ENCODE measurements at places on chromosomes 11 and 22.

DNA sequence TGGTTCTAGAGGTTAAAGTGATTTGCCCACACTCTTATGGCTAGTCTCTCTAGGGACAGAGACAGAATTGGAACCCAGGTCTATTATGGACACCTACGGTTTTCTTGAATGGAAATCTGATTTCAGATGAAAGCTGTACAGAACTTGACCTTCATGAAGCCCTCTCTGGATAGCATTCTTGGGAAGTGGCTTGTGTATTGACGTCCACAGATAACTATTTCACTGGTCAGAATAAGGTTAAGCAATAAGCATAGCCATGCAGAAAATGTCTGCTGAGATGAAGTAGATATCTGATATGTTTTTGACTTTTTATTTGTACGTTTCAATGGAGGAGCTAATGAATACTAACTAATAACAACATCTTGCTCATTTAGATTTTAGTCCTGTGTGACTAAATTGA, 1.1 kb downstream of the TLCD5 start:
- no peak for DNase-seq

GRCh38 chr11:57303990-57304579, 20.7 kb downstream of the TNKS1BP1 start:
- DNase-seq, result no peak

GRCh38 chr11:114880442-114880841, 202.1 kb downstream of the NXPE2 start:
- no peak for DNase-seq

GRCh38 chr11:92222701-92223100, 1.9 kb upstream of the FAT3 start:
- no peak for DNase-seq

- DNase-seq, result no peak
These were observed 37.1 kb downstream of the ZNF202 start for GRCh38 chr11:123704341-123704740.

DNA sequence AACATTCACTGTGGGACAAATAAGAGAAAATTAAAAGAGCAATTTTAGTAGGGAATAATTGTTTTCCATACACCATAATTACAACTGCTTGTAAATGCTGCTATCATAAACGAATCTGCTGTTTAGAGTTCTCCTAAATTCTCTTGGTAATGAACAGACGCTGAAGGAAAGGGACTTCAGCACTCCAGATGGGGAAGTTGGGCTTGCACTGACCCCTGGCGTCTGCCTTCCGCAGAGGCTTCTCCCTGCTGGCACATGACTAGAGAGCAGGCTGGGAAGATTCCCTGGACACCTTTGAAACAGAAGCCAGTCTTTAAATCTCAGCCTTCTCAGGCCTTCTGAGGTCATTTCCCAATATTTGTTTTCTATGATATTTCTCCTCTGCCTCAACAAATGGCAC, 84.1 kb downstream of the NXPE2 start:
- DNase-seq, result no peak

DNA sequence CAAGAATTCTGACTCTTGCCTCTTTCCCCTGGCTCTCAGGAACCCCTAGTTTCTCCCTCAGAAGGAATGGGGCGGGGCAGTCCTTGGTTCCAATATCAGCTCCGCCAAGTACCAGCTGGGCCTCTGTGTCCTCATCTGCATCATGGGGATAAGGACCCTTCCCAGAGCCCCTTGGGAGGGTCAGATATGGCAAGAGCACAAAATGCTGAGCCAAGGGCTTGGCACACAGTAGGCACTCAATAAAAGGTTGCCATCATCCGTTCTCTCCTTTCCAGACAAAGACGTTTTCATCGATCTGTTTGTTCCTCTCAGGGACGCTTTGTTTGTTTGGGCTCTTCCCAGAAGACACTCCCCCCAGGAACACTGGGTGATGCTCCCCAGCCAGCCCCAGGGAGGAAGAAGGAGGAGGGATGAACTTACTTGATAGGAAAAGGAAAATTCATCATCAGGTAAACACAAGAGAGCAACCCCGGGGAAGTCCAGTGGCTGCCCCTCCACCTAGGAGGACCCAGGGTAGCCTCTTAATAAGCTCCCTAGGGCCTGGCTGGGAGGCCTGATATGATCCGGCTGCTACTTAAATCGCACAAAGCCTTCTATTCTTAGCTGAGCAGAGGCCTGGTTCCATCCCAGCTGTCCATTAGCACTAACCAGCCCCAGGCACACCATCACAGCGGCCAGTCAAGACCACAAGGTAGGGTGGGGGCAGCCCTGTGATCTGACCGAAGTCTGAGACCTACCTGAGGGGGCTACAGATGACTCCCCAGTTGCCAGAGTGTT, 19.6 kb downstream of the GDPD5 start:
- DNase-seq, result no peak

DNA sequence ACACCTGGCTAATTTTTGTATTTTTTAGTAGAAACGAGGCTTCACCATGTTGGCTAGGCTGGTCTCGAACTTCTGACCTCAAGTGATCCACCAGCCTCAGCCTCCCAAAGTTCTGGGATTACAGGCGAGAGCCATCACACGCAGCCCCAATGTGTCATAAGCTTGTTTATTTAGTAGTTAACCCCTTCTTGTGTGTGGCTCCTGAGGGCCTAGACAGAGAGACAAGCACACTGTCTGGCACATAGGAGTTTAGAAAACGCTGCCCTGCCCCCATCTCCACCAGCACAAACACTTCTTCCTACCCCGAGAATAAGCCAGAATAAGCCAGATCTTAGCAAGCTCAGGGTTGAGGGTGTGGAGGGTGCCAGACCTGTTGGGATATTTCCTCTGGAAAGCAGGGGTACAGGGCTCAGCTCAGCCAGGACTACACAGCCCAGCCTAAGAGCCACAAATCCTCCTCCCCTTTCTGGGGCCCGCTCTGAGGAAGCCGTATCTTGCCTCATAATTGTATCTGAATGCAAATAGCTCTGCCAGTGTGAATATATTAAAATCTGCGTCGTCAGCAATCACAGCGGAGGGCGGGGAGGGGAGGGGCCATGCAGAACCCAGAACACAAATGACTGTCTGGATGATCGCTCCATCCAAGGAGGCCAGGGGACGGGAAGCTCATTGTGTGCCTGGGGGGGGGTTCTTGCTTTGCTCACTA, 247.3 kb downstream of the MN1 start:
- no peak for DNase-seq

DNA sequence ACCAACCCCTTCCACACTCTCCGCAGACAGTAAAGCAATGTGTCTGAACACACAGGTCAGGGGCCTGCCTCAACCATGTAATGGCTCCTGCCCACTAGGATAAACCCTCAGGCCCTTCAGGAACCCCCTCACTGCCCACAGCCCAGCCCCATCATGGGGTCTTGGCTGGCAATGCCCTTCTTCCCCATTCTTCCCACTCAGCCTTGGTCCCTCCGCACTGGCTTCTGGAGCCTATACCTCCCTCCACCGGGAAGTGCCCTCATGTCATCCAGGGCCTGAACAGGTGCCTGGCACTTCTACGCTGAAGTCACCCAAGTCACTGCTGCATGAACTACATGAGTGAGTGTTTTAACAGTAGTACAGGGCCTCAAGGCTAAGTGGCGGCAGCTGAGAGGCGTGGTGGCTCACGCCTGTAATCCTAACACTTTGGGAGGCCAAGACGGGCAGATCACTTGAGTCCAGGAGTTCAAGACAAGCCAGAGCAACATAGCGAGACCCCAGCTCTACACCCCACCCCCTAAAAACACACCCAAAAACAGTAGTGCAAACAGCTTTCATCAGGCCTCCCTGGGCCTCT, 74.8 kb upstream of the PITPNB start:
- no peak for DNase-seq

GRCh38 chr22:23074451-23074850, 4.1 kb downstream of the GNAZ start:
- DNase-seq, result no peak

DNA sequence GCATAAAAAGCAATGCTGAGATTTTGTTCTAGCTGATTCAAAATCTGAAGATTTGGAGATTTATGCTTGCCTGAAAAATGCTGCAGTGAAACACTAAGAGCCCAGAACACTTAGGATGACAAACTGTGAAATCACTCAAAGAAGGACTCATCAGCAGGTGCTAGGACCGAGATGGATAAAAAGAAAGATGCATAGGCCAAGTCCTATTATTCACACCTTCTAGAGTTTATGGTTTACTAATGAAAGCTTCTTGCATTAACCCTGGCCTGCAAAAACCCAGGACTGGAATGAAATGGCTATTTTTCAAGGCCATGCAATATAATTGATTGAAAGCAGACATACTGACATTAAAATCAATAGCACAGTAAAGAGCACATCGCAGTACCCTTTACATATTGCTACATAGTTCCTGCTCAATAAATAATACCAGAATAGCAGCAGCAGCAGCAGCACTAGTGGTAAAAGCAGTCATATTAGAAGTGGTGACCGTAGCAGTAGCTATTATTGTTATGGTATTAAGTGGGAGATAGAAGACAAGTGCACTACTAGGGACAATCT, 161.7 kb downstream of the RAB38 start:
- no peak for DNase-seq

DNA sequence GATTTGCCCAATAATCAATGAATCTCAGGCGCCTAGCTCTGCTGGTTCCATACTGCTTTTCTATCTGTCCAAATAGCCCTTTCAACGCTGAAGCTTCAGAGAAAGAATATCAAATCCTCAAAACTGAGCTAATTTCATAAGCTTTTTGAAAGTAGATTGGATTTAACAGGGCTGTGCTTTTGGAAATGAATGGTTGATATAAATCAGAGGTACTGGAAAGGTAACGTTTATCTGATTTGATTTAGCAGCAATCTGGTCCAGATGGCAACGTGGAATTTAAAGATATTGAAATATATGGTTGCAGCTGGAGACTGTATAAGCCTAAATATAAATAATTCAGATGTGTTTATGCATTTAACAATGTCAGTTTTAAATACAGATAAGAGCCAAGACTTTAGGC, 229.5 kb upstream of the MPPED2 start:
- DNase-seq, result no peak

DNA sequence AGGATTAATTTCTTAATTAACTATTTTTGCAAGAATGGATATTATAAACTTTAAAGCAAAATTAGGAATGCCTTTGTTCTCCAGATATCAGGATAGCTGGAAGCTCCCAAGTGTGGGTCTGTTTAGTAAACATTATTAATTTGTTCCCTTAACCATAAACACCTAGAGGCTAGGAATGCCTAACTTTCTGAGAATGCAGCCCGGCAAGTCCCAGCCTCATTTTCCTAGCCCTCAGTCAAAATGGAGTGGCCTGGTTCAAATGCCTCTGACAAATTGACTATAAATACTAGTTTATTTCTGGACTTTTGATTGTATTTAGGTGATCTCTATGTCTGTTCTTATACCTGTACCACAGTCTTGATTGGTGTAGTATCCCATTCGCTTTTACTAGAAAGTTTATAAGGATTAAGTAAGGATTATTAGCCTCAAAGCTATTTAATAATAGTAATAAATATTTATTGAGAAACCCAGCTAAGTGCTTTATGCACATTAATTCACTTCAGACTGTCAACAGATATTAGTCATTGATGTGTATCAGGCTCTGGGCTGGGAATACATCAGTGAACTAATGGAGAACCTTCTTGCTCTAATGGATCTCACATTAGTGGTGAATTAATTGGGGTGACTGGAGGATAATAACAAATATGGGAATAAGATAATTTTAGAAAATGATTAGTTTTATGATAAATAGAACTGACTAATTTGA, 25.8 kb downstream of the PPME1 start:
- no peak for DNase-seq

DNA sequence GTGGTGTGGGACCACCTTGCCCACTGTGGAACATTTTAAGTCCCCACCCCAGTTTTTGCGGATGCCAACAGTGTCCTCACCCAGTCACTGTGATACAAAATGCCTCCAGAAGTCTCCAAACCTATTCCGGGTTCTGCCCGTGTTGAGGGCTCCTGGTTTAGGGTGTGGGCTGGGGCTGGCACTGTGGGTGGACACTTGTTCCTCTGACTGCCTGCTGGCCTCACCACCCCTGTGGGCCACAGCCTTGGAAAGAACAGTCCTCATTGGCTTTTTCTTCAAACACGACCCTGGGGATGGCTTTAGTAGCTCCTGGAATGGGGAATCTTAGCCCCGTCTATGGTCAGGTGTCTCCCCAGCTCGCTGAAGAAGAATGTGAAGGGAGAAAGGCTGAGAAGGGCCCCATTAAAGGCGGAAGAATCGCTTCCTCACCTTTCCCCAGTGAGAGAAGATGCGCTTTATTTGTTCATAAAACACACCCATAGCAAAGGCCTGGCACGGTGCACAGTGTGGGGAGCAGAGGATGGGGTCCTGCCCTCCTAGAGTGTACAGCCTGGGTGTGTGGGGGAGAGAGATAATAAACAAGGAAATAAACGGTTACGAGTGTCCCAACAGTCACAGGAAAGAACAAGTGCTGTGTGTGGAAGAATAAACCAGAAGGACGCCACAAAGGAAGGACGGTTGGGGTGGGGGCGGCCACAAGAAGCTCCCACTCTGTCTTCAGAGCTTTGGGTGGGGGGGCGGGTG, 91.6 kb upstream of the SLC22A12 start:
- no peak for DNase-seq

Data from stimulated activated naive CD4-positive, alpha-beta T cell treated with Interleukin-2 at 50 U/mL for 16 hours (primary cell).